GM12891 (cell line): ENCODE measurements at places on chromosomes 16 and 17.

DNA sequence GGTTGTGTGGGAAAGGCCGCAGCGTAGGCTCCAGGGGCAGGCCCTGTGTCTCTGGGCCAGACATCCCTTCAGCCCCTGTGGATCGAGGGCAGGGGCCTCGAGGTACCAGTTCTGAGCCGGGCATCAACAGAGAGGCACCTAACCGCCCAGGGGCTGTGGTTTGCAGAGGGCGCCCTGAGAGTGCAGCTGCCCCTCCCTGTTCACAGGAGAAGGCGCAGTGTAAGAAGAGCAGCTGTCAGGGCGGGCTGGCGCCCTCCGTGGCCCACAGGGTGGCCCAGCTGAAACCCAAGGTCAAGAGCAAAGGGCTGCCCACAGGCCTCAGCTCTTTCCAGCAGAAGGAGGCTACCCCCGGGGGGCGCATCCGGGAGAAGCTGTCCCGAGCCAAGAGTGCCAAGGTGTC is 56.5 kb downstream of the ACTG1 start:
- no peak for DNase-seq

GRCh38 chr17:77459018-77459755 is 318.4 kb downstream of the SEC14L1 start:
- DNase-seq: no peak

DNA sequence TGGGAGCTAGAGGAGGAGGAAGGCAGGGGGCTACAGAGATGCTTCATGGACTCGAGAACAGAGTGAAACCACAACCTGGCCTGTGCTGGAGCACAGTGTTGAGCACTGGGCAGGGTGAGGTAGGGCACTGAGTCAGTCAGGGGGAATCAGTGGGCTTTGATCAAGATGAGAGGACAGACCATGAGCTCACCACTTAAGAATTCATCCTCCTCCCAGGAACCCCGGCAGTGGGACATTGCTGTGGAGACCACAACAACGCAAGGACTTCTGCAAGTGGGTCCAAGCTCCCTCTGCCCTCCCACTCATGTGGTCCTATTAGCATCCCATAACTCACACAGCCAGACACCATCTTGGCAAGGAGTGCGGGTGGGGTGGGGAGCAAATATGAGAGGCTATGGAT is 1.7 kb upstream of the CES5A start:
- no peak for DNase-seq

DNA sequence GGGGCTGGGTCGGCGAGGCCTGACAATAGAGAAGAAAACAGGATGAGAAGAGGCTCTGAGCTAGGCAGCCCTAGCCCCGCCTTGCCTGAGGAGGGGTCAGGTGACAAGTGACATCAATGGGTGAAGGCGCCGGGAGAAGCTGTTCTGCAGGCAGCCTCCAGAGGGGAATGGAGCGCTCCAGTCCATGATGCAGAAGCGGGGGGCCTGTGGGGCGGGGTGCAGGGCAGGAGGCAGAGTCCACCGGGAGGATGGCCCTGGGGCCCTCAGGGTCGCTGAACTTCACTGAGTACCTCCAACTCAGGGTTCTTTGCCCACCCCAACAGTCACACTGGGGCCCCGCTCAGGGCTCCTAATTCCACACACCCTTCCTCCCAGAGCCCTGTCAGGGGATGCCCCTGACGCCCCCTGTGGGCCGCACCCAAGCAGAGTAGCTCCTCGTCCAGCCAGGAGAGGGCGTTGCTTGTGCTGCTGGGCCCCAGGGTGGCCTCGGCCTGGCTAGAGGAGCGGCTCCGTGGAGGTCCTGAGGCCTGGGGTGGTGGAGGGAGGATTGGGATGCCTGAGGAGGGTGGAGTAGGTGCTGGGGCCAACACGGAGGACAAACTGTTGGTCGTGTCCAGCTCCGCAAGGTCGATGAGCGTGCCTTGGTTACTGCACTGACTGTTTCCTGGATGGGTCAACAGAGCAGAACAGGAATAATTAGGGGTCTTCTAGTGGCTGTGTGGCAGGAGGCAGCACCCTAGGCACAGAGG is 20.8 kb downstream of the GGA3 start:
- peak; percentile 58 for DNase-seq

DNA sequence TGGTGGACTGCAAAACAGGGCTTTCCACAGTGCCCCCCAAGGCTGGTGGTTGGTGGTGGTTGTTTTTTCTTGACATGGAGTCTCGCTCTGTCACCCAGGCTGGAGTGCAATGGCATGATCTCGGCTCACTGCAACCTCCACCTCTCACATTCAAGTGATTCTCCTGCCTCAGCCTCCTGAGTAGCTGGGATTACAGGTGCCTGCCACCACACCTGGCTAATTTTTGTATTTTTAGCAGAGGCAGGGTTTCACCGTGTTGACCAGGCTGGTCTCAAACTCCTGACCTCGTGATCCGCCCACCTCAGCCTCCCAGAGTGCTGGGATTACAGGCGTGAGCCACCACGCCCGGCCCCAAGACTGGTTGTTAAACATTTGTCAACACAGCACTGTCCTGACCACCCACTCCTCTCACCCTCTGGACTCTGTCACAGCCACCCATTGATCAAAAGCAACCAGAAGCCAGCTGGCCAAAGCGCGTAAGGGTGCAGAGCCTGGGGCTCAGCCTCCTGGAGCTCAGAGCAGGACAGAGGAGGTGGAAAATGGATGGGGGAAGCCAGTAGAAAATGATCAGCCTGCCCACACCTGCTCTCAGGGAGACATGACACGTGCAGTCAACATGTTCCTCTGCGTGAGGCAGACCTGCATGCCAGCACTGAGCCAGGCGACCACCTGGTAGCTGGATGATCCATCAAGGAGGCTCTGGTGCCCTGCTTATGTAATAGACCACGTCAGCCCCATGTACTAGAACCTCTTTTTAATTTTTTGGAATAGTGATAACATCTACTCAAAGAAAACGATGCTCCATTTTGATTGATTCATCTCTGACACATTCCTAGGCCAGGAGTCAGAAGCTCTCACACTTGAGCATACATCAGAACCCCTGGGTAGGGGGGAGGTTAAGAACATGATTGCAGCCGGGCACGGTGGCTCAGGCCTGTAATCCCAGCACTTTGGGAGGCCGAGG is 14.8 kb upstream of the OSGIN1 start:
- DNase-seq: no peak

DNA sequence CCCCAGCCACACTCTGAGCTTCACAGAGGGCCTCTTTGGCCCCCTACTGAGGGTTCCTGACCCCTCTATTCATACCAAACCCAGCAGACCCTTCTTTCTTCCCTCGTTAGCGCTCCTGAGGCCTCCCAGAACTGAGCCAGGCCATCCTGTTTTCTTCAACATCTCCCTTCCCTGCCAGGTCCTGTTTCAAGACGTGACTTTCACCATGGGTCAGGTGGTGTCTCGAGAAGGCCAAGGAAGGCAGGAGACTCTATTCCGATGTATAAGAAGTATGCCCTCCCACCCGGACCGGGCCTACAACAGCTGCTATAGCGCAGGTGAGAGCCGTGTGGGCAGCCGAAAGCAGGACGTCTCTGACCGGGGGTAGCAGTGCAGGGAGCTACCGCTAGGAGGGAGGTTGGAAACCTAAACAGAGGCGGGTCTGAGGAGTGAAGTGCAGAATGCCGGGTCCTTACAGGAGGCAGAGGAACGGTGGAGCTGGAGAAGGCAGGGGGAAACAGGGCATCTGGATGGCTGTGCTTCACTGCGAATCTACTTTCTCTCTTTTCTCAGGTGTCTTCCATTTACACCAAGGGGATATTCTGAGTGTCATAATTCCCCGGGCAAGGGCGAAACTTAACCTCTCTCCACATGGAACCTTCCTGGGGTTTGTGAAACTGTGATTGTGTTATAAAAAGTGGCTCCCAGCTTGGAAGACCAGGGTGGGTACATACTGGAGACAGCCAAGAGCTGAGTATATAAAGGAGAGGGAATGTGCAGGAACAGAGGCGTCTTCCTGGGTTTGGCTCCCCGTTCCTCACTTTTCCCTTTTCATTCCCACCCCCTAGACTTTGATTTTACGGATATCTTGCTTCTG is 1.3 kb upstream of the SENP3 start:
- peak; percentile 61 for DNase-seq

DNA sequence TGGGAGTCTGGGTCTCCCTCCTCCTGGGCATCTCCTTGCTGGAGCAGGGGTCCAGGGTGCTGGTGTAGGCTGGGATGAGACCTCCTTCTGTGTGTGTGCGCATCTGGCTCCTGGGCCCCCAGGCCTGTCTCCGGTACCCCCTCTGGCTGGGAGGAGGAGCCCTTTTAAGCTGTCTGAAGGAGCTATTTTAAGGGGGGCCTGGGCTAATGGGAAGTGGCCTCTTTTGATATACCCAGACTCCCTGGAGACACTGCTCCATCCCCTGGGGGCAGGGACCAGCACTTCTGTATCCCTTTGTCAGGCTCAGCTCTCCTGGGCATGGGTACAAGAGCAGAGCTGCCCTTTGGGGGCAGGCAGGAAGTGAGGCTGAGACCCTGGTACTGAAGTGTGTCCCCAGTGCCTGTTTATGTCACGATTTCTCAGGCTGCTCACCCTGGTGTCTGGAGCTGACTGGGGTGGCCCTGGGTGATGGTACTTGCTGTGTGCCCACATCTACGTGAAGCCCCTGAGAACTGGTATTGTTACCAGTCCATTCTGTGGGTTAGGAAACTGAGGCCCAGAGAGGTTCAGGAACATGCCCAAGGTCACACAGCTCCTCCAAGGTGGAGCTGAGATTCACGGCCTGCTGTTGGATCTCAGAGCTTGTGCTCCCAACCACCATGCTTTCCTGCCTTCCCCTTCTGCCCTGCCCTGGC is 6.5 kb downstream of the ADCY7 start:
- DNase-seq: no peak

DNA sequence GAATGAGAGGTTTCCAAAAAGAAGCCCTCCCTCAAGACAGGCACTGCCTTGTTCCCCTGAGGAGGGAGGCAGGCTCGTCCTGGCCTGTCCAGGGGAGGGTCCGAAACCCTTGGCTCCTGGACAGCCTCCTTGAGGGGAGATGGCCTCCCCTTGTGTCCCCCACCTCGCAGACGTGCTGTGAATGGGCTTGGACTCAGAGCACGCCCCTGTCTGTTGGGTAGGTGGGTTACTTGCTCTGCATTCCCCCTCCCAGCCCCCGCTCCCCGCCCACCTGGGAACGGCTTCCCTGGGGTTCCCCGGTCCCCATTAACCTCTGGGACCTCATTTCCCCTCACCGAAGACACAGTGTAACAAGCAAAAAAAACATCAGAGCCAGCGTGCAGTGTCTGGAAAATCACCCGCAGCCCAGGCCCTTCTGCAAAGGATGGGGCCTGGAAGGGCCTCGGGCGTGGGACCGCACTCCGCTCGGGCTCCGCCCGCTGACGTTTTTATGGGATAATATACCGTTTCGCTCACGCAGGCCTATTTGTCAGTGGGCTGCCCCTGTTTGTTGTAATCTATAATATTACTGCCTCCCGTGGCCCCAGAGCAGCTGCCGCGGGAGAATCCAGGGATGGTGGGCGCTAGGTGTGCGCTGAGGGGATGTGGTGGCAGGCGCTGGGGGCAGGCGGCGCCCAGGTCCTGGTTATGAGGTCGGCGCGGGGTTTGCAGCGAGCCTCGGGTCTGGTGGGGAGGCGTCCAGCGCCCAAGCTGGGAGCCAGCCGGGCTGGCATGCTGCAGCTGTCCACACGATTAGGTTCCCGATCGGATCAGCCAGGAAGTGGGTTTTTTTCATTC is 11.1 kb downstream of the BAHCC1 start:
- no peak for DNase-seq

- DNase-seq: peak; percentile 78
Observed at GRCh38 chr17:50056217-50056960, 479 bp downstream of the ITGA3 start.

DNA sequence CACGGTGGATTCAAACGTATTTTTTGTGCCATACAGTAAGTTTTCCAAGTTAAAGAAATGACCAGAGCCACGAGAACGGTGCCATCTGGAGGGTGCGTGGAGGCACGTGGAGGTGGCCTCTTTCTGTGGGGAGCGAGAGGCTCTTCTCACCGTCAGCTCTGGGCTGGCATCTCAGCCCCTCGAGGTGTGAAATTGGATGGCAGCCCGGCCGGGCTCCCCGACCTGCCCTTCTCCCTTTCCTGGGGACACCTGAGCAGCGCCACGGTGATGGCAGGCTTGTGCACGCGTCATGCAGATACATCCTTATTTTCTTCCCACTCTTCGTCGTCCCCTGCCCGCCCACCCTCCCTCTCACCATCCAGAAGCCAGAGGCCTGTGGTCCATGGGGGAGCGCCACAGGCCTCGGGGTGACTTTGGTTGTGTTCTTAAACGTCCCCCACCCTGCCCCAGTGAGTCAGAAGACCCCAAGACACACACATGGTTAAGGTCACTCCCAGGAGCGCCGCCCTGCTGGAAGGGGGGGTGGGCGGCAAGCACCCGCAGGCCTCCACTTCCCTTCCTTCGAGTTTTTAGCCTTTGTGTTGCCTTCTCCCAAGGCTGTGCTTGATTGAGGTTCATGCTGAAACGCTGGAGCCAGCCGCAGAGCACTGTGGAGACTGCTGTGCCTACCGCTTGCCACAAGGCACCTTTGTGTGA is 109.4 kb downstream of the BANP start:
- no peak for DNase-seq

GRCh38 chr17:81500047-81500446 is 12.6 kb downstream of the ACTG1 start:
- no peak for DNase-seq

DNA sequence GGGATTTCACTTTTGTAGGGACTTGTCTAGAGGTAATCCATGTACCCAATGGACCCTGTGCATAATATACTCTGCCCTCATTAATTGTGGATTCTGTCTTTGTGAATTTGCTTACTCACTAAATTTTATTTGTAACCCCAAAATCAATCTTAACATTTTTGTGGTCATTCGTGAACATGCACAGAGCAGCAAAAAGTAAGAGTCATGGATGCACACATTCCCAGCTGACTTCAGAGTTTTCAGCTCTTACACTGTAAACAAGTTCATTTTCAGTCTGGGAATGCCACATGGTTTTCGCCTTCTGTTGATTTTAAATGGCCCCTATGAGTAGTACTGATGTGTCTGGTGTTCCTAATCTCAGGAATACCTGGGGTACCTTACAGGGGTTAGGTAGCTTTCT is 24.3 kb downstream of the TAC4 start:
- no peak for DNase-seq

GRCh38 chr17:49881054-49881402 is 33.2 kb upstream of the TAC4 start:
- DNase-seq: no peak

DNA sequence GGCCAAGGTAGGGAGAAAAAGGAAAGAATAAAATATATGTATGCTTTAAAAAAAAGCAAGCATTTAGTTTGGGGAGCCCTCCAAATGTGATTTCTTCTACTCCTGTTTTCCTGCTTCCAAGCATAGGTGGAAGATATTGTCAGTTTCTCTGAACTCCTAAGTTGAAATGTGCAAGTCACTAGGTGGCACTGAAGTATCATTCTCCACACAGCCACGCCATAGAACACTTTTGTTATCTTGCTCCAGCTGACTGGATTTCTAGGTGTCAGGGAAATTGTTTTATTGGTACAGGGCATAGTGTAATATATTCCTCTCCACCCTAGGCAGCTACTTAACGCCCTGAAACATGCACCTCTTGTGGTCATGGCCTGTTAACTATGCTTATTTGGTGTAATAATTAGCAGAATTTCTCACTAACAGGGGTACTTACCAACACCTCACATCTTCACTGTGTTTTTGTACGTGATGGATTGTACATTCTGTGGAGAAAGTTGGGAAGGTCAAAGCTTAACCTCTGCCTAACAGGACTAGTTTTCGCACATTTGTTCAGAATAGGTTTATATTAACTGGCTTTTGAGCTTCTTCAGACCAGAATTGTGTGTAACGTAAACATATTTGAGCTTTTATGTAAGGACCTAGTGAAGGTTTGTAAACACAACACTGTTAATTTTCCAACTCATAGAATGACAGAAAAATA is 69.3 kb downstream of the FTO start:
- no peak for DNase-seq

GRCh38 chr16:58501242-58502131 is 1.5 kb downstream of the NDRG4 start:
- DNase-seq: no peak
